ENCODE measurements at places on chromosomes 7 and 10. TPM values are rescaled to one million over a fixed set of nuclear protein-coding genes. Genes with fewer than 3 reads are reported as not detected.

TRIP6 gene
- total RNA-seq = 81.3 TPM

SLC26A5 gene
- total RNA-seq = not detected

CUTC gene
- 18.3 TPM for total RNA-seq

RBP3 gene
- not detected for total RNA-seq

PGAM1 gene
- 107 TPM for total RNA-seq

CNPY1 gene
- not detected for total RNA-seq

HSPB1 gene
- total RNA-seq = 91.8 TPM

MACROH2A2 gene
- 10.0 TPM for total RNA-seq

GARS1 gene
- 452 TPM for total RNA-seq

PARD3 gene
- 42.1 TPM for total RNA-seq

THSD7A gene
- 2.5 TPM for total RNA-seq

TMEM229A gene
- 3.8 TPM for total RNA-seq

GHRHR gene
- total RNA-seq = not detected

CTAGE8 gene
- not detected for total RNA-seq

AKR1C8 gene
- total RNA-seq = not detected

MET gene
- 7.5 TPM for total RNA-seq

TMEM26 gene
- 5.7 TPM for total RNA-seq

LIPM gene
- total RNA-seq = 0.82 TPM

PTF1A gene
- not detected for total RNA-seq

ZNF138 gene
- 6.8 TPM for total RNA-seq

CPA5 gene
- 0.09 TPM for total RNA-seq

PALD1 gene
- total RNA-seq = 0.18 TPM

SLC13A4 gene
- total RNA-seq = 3.3 TPM

ASZ1 gene
- not detected for total RNA-seq

TLL2 gene
- total RNA-seq = under 0.01 TPM

SSBP1 gene
- total RNA-seq = 122 TPM
